Hypothalamus (tissue), 51 donors: ENCODE measurements at places on chromosomes 1 and 21.
A peak's percentile ranks its signal among the peaks of the same experiment; 100 is the strongest.

GRCh38 chr1:16119926-16120325, 35.9 kb downstream of the EPHA2 start:
- DNase-seq, result no peak

GRCh38 chr1:17970757-17971156, 136.8 kb upstream of the IGSF21 start:
- DNase-seq, result no peak

DNA sequence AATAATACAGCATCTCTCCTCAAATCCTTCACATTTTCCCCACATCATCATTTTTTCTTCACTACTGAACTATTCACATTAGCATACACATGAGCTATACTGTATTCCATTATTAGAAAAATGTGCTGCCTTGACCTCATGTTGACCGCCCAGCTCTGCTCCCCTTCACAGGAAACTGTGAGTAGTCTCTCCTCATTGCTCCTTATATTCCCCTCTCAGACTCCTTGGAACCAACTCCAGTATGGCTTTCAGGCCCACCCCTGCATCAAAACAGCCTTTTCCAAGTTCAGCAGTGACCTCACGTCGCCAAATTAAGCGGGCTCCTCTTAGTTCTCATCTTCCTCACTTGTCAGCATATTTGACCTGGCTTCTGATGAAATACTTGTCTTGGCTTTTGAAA, 59.2 kb upstream of the SPAG17 start:
- no peak for DNase-seq

DNA sequence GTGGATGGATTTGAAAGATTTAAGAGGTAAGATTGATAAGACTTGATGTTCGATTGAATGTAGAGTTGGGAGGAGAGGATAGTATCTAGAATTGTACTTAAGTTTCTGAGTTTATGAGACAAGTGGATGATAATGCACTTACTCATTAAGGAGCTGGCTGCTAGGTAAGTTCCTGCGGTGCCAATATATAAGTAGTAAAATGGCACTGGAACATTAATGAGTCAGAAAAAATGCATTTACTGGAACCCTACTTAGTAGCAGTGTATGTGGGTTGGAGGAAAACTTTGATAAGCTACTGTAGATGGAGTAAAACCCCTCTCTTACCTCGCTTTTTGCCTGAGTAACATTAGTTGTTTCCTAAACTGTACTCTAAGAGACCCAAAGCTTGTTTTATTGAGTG, 68.2 kb downstream of the ZFYVE9 start:
- DNase-seq, result no peak

GRCh38 chr1:36253161-36253862, 29.1 kb downstream of the THRAP3 start:
- no peak for DNase-seq

- DNase-seq, result no peak
These were observed 664.3 kb downstream of the ADGRL2 start for GRCh38 chr1:82465024-82465423.

DNA sequence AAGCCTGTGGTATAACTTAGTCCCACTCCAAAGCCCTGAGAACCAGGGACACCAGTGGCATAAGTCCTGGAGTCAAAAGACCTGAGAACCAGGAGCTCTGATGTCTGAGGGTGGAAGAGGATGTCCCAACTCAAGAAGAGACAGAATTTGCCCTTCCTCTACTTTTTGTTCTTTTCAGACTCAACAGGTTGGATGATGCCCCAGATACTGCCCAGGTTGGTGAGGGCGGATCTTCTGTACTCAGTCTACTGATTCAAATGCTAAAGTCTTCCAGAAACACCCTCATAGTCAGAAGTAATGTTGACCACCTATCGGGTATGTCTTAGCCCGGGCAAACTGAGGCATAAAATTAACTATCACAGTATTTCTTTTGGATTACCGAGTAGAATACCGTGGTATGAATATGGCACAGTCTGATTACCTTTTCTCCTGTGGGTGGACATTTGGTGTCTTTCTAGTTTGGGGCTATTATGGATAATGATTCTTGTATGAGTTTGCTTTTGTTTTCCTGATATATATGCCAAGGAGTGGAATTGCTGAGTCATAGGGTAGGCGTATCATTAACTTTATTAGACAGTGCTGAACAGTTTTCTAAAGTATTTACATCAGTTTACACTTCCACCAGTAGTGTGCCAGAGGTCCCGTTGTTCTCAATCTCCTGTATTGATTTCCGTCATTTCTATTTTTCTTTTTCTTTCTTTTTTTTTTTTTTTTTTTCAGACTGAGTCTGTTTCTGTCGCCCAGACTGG, 3.2 kb upstream of the CHAF1B start:
- DNase-seq, result no peak

DNA sequence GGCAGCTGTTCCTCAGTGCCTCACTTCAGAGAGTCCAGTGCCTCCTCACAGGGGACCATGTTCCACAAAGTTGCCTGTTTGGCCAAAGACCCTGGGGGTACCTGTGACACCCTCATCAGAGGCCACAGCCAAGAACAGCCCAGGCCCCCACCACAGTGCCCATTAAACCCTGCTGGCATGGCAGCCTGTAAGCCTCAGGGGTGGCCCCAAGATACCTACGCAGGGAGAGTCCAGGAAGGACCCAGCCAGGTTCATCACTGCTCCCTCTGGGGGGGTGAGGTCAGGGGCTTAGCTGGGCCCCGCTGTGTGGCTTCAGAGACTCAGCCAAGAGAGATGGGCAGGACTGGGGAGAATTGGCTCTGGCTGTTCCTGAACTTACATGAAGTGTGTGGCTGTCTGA, 19.1 kb upstream of the PRDM16 start:
- no peak for DNase-seq

DNA sequence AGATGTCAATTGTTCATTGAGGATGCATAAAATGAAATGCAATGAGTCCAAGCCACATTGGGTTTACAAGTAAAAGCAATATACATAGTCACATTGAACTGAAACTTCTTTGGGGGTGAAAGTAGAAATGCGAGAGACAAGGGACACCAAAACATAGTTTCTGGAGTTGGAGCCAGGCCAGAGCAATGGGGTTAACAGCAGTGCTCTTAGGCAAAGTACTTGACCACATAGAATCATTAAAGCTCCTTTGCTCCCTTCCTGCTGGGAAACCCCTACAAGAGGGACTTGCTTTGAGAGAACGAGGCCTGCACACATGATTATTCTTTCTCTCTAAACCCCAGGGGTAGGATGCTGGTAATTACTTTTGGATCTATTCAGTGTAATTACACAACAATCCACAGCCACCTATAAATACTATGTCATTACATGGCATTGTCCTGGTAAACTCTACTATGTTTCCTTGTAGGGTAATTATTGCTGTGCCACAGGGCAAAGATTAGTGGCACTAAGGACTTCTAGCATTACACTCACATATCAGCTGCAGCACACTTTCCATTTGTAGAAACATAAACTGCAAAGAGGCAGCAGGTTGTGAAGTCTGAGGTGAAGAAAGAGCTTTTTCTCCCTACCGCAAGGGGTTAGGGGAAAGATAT, 421.6 kb upstream of the PBX1 start:
- DNase-seq, result no peak

DNA sequence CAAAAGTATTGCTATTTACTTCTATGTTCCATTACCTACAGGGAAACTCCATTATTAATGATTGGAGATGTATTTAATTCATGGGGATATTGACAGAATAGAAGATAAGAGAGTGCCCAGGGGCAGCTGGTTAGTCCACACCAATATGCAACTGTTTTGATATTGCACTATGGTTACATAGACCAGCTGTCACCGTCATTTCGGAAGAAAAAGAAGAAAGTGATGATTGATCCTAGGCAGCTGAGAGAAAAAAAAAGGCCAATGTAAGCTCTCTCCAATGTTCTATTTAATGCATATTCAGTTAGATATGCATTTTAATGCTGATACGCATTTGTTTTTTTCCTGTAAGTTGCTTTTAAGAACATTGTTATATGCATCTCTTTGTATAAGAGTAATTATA, 1367.2 kb downstream of the KCNT2 start:
- no peak for DNase-seq

DNA sequence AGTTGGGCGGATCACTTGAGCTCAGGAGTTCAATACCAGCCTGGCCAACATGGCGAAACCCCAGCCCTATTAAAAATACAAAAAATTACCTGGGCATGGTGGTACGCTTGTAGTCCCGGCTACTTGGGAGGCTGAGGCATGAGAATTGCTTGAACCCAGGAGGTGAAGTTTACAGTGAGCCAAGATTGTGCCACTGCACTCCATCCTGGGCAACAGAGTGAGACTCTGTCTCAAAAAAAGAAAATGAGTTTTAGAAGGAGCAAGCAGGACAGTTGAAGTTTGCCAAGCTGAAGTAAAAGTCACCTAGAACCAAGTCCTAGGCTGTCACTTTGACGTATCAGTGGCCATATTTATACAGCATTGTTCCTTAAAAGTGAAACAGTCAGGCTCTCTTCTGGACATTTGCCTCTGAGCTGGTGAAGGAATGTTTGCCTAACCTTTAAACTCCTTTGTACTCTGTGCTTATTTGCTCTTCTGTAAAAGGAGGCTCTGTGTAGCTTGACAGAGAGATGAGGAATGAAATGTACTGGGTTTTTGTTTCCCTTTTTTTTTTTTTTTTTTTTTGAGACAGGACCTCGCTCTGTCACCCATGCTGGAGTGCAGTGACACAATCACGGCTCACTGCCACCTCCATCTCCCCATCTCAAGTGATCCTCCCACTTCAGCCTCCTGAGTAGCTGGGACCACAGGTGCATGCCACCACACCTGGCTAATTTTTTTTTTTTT, 2.8 kb downstream of the RAB4A start:
- no peak for DNase-seq

GRCh38 chr1:226390681-226391080, 17.2 kb downstream of the PARP1 start:
- no peak for DNase-seq

GRCh38 chr1:181152892-181153633, 64.6 kb downstream of the IER5 start:
- peak; percentile 16 for DNase-seq

- DNase-seq, result peak; percentile 4
These were observed 151.2 kb downstream of the DMRTA2 start for GRCh38 chr1:50271968-50272578.

DNA sequence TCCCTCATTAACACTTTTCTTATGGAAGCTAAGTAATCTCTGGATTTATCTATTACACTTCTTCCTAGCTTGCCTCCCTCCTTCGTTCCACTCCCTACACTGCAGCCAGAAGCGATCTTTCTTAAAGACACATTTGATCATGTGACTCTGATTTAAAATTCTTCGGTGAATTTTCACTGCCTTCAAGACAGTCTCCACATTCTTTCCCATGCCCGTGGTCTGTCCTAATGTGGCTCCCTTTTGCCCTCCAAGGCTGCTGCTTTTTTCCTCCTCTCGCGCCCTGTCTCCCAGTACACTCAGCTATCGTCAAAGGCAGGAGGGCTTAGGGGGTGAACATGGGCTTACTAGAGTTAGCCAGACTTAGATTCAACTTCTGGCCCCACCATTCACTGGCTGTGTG, 64.4 kb downstream of the SDCCAG8 start:
- DNase-seq, result no peak

GRCh38 chr1:6421266-6421665, 1.5 kb upstream of the HES2 start:
- DNase-seq, result no peak

- DNase-seq, result no peak
These were observed 587.7 kb downstream of the PTPRU start for GRCh38 chr1:29824025-29824424.

DNA sequence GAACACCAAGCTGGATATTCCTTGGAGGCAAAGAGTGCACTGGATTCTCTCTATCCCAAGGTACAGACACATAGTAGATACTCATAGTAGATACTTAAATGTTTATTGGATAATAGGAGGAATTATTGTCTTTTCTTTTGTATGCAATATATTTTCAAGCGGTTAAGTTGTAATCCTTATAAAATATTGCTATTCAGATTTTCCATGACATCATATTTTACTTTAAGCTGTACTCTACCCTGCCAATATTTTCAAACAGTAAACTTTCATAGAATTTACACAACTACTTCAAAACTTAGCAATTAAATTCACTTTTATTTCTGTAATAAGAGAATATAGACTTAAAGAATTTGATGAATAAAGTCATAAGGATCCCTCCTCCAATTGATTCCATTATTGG, 546.5 kb upstream of the CAMK1G start:
- no peak for DNase-seq

- DNase-seq, result peak; percentile 65
These were observed 9.7 kb downstream of the SERINC2 start for GRCh38 chr1:31422505-31423319.

DNA sequence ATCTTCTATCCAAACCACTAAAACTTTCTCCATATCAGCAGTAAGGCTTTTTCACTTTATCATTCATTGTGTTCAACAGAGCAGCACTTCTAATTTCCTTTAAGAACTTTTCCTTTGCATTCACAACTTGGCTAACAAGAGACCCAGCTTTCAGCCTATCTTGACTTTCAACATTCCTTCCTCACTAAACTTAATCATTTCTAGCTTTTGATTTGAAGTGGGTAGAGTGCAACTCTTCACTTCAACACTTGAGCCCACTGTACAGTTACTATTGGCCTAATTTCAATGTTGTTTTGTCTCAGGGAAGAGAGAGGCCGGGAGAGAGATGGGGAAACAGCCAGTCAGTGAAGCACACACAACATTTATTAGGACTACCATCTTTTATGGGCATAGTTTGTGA, 2.0 kb downstream of the UBE2G2 start:
- no peak for DNase-seq

DNA sequence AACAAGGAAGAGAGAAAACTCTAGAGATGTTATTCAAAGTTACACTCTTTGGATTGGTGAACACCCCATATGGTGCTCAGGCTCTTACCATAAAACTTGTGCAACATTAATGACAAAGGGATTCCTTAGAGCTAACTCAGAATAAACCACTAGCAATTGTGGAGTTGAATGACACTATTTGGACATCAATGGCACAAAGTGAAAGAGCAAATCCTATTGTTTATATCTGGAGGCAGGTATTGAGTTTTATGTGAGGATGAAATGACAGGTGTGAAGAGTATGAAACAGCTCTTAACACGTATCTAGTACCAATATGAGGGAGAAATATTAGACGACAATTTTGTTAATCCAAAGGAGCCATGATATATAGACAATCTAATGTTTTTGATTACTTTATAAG, 584.9 kb upstream of the PBX1 start:
- DNase-seq, result no peak

GRCh38 chr1:12129624-12130023, 37.2 kb upstream of the TNFRSF1B start:
- no peak for DNase-seq

DNA sequence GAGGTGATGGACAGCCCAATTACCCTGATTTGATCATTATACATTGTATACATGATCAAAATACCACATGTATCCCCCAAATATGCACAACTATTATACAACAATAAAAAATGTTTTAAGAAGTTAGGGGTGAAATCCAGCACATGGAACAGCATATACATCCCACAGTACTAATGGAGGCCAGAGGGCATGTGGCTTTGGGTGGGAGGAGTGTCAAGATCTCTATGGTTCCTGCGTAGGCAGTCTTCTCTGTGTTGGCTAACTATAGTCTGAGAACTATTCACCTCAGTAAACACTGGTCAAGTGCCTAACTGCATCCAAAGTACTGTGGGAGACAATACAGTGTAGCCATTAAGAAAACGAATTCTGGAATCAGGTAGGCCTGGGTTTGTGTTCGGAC, 74.1 kb downstream of the GADD45A start:
- DNase-seq, result no peak

- no peak for DNase-seq
These were observed 16.7 kb downstream of the PKP1 start for GRCh38 chr1:201299968-201300367.
